ENCODE measurements at places on chromosomes 3 and 15. TPM values are rescaled to one million over a fixed set of nuclear protein-coding genes. Genes with fewer than 3 reads are reported as not detected.

MKRN3 gene
- 25.7 TPM for total RNA-seq

SSR3 gene
- 101 TPM for total RNA-seq

FOXP1 gene
- 168 TPM for total RNA-seq

ANKRD63 gene
- not detected for total RNA-seq

HRG gene
- not detected for total RNA-seq

FGF12 gene
- 187 TPM for total RNA-seq

CD96 gene
- not detected for total RNA-seq

CP gene
- 1.7 TPM for total RNA-seq

PRICKLE2 gene
- 87.5 TPM for total RNA-seq

IQCF5 gene
- not detected for total RNA-seq

CFAP44 gene
- total RNA-seq: 4.2 TPM

BLM gene
- 3.6 TPM for total RNA-seq

EEFSEC gene
- total RNA-seq: 5.1 TPM

GRAMD1C gene
- total RNA-seq: 5.0 TPM

AADACL2 gene
- not detected for total RNA-seq

AGTR1 gene
- 2.0 TPM for total RNA-seq

PSTPIP1 gene
- 0.62 TPM for total RNA-seq

BMF gene
- total RNA-seq: 4.2 TPM

EOGT gene
- total RNA-seq: 8.6 TPM

PRSS50 gene
- 0.31 TPM for total RNA-seq

LTK gene
- total RNA-seq: not detected

TIMP4 gene
- 2.5 TPM for total RNA-seq

LYZL4 gene
- not detected for total RNA-seq

ACP3 gene
- 1.2 TPM for total RNA-seq

SCN11A gene
- 0.31 TPM for total RNA-seq

MCTP2 gene
- total RNA-seq: 0.62 TPM

THPO gene
- not detected for total RNA-seq

PRR20G gene
- not detected for total RNA-seq

BSN gene
- 7.3 TPM for total RNA-seq

FEZF2 gene
- 15.0 TPM for total RNA-seq

BNC1 gene
- total RNA-seq: 0.16 TPM

CHRNA5 gene
- total RNA-seq: 4.8 TPM

GPR27 gene
- total RNA-seq: 53.0 TPM

TMEM45A gene
- 3.0 TPM for total RNA-seq

CLDN18 gene
- total RNA-seq: not detected

CLDN1 gene
- total RNA-seq: 1.6 TPM

LIPC gene
- total RNA-seq: 0.16 TPM

CORO2B gene
- 19.8 TPM for total RNA-seq

P2RY1 gene
- 9.5 TPM for total RNA-seq

UBE2E2 gene
- total RNA-seq: 40.2 TPM

GRAMD2A gene
- 0.47 TPM for total RNA-seq

RHOV gene
- 10.8 TPM for total RNA-seq

Data from occipital lobe (tissue), 3 donors.